Left kidney (tissue), 8 donors: ENCODE measurements at places on chromosomes 2 and 18.

DNA sequence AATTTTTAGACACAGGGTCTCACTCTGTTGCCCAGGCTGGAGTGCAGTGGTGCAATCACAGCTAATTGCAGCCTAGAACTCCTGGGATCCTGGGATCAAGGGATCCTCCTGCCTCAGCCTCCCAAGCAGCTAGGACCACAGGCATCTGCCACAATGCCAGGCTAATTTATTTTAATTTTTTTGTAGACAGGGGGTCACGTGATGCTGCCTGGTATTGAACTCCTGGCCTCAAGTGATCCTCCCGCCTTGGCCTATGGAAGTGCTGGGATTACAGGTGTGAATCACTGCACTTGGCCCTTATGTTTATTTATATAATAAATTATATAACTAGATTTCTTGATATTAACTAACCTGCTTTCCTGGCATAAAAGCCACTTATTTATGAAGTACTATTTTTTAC, 1081.7 kb upstream of the FANCL start:
- no peak for DNase-seq

- peak; percentile 27 for DNase-seq
Measured at GRCh38 chr2:212147921-212148513, 390.6 kb downstream of the ERBB4 start.

DNA sequence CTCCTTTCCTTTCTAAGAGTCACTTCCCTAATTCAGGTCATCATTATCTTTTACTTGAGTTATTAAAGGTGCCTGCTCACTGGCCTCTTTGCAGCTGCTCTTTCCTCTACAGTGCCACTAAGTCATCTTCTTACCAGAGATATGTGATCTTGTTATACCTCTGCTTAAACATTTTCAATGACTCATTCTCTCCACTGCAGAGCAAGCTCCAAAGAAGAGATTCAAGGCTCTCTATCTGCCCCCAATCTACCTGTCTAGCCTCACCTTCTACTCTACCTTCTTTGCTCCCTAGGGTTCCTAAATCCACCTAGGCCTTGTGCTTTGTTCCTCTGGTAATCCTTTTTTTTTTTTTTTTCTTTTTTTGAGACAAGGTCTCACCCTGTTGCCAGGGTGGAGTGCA, 3.1 kb downstream of the ARHGEF33 start:
- no peak for DNase-seq

- DNase-seq = no peak
Measured at GRCh38 chr2:147739508-147739907, 105.3 kb upstream of the ACVR2A start.

- DNase-seq = no peak
Measured at GRCh38 chr18:72895548-72895947, 27.8 kb upstream of the NETO1 start.

- DNase-seq = no peak
Measured at GRCh38 chr18:55256226-55256928, 297.1 kb upstream of the CCDC68 start.

GRCh38 chr2:186695081-186695756, 1.4 kb downstream of the FAM171B start:
- DNase-seq = no peak

DNA sequence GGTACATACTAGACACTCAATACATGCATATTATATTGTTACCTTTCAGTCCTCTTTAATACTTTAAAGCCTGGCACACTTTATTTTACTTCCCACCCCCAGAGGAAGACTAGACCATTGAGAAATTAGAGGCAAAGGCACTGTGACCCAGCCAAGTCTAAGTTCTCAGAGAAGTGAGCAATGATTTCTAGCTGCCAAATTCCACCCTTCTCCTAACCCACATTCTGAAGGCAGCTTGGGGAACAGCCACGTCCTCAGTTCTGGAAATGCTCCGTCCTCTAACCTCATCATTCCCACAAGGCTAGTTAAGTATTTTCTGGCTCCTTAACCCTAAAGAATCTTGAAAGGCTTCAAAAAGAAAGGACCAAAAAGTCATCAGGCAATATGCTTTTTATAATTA, 86.6 kb downstream of the COL5A2 start:
- no peak for DNase-seq

- no peak for DNase-seq
Measured at GRCh38 chr2:201353116-201353515, 4.0 kb downstream of the FLACC1 start.

GRCh38 chr2:70035344-70035844, 51.9 kb upstream of the PCBP1 start:
- no peak for DNase-seq

DNA sequence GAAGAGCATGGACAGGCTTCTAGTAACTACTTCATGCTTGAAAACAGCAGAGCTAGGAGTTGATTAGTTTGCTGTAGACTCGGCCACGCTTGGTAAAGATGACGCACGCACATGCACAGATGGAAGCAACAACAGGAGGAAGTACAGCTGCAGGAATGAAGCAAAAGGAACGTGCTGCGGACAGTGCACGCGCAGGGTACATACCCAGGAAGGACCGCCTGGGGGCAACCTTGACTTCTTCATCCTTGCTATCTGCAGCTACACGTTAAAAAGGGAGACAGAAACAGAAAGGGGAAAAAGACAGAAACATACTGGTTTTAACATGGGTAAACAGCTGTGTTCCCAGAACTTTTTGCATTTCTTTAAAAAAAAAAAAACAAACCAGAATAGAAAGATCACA, 17.7 kb downstream of the SLC66A2 start:
- no peak for DNase-seq

GRCh38 chr2:70078384-70078783, 8.9 kb upstream of the PCBP1 start:
- no peak for DNase-seq

DNA sequence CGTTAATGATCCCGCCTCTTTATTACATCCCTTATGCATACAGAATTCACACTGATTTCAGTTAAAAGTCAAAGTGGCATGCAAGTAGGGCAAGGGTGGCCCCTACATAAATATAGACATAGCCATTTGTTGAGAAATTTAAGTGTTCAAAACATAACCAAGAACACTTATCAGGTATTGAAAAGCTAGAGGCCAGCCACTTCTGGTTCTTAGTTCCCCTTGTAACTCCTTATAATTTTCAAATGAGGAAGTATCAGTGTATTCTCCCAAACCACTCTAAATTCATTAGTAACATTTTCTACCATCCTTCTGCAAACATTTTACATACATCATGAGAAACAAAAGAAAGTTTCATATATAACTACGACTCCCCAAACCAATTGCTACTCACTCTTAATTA, 5.8 kb upstream of the ARL5A start:
- no peak for DNase-seq

- DNase-seq = no peak
Measured at GRCh38 chr18:59065684-59066083, 74.0 kb upstream of the SEC11C start.

DNA sequence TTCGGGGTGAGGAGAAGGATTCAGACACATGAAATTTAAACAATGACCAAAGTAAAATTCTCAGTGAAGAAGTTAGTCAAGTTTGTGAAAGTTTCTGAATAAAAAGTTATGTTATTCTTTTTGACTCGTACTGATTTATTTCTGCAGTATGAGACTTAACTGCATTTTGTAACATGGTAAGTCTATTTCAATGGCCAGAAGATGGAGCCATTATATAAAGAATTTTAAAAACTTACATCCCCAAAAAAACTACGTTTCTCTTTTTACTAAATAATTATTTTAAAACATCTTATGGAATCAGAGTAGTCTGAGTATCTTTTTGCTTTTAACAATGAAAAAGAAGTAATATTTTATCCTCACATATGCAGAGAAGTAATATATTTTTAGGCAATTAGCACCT, 51.4 kb upstream of the SCN1A start:
- no peak for DNase-seq

- DNase-seq = no peak
Measured at GRCh38 chr2:68237404-68237803, 14.9 kb downstream of the PPP3R1 start.

DNA sequence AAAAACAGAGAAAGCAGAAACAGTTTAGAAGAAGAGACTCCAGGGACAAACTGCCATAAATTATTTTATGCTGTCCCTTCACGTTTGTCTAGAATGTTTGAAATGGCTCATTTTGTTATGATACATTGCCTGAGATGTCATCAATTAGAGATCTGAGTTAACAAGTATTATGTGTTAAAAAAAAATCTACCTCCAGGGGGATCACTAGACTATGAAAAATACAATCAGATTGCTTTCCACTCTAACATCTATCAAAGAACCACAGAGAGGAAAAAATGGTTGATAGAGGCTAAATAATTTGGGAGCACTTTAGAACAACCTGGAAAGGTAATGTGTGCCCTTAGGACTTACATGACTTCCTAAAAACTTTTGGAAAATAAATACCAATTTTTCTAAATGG, 103.8 kb upstream of the CCDC150 start:
- DNase-seq = no peak

GRCh38 chr2:114056294-114057143, 166.6 kb downstream of the ACTR3 start:
- no peak for DNase-seq

GRCh38 chr18:2662990-2663389, 7.5 kb downstream of the SMCHD1 start:
- no peak for DNase-seq

DNA sequence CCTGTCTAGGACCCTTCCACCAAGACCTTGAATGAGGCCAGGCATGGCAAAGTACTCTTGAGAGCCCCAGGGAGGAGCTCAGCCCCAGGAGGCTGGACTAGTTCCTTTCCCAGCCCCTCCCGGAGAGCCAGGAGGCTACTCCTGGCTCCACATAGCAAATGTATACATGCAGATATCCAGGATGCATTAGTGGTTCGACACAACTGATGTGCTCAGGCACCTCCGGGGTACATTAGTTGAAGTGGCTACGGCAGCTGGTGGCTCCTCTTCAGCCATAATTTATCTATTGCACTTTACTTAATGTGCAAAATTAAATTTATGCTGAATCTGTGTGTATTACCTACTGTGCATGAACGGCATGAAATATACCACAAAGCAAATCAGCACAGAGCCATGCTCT, 182.8 kb upstream of the MEIS1 start:
- DNase-seq = no peak

DNA sequence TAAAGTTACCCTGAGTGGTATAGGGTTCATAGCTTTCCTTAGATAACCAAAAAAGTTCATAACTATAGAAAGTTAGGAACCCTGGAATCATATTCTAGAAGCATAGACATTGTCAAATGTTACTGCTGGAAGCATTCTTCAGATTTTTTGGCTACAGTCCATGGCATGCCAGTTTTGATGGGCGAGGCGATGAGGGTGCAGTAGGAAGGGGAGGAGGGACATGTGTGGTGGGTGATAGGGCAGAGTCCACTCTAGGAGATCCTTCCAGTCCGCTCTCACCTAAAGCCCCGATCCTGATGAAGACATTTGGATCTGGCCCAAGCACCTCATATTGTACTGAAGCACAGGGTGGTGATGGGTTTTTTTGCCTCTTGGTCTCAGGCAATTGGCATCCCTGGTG, 91.8 kb downstream of the HRH4 start:
- DNase-seq = no peak

GRCh38 chr2:217222309-217222910, 362.5 kb upstream of the TNP1 start:
- no peak for DNase-seq

- DNase-seq = no peak
Measured at GRCh38 chr2:69119104-69119894, 106.3 kb downstream of the ANTXR1 start.

GRCh38 chr2:17298453-17298852, 219.8 kb downstream of the RAD51AP2 start:
- DNase-seq = no peak

GRCh38 chr18:70523035-70523791, 234.4 kb downstream of the SOCS6 start:
- DNase-seq = no peak

DNA sequence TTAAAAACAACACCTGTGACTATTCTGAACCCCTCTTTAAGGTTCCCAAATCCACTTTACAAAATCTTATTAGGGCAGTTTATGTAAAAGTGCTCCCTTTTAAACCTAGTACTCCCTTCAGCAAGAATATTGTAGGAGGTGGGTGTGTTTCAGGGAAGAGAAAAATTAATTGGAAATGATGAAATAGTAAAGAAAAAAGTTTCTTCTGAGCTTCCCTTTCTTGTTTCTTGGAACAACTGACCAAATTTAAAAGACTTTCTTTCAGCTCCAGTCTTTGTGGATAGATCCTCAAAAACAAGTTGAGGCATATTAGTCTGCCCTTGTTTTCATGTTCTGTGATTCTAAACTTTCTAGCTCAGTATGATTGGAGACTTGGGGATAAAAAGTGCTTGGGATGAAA, 3.0 kb downstream of the VWA3B start:
- no peak for DNase-seq

- DNase-seq = no peak
Measured at GRCh38 chr2:45055162-45055605, 45.9 kb upstream of the SIX2 start.

GRCh38 chr2:48560546-48561209, 30.7 kb downstream of the STON1 start:
- DNase-seq = no peak

DNA sequence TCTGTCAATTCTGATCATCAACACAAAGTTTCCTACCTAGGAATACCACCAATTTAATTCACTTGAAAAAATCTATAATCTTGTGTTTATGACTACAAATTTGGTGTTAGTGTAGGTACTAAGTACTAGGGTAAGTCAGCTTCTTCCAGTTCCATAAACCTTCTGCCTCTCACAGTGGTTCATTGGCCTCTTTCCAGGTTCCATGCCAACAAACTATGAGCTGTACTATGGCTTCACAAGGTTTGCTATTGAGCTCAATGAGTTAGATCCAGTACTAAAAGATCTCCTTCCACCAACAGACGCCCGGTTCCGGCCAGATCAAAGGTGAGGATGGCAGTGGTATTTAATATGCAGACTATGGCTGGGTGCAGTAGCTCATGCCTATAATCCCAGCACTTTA, 58.8 kb downstream of the PRKRA start:
- no peak for DNase-seq

DNA sequence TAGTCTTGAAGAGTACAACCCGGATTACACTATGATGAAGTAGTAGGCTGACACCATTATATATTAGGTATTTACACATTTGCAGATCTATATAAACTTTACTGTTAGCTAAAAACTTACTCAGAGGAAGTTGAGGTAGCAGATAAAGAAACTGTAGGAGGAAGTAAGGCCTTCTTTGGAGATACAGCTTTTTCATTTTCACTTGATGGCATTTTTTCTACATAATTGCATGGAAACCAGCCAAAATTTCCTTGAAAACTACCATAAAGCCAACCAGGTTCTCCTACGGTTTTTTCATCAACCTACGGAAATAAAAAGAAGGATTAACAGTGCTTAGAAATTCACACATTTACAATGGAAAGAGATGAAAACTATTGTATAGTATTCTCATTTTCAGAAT, 86.6 kb downstream of the FAM228A start:
- no peak for DNase-seq

- DNase-seq = no peak
Measured at GRCh38 chr2:45840481-45840880, 189.0 kb downstream of the PRKCE start.

GRCh38 chr2:70981866-70982810, 3.7 kb downstream of the ANKRD53 start:
- no peak for DNase-seq

DNA sequence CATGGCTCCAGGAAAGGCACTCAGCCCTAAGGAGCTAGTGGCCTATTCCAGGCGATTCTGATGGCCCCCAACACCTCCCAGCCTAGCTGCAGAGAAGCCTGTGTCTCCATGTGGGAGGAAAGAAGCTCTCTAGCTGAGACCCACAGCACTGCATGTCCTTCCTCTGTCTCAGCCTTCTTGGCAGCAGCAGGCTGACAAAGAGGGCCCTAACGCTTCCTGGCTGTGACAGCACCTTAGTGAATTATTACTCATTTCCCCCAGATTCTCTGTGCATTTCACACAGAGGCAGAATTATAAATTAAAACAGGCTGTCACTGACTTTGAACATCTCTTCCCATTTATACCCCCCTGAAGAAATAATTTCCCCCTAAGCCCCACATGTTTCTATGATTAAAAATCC, 206.8 kb downstream of the CLIP4 start:
- DNase-seq = no peak
